ENCODE measurements at places on chromosomes 3 and 15.

DNA sequence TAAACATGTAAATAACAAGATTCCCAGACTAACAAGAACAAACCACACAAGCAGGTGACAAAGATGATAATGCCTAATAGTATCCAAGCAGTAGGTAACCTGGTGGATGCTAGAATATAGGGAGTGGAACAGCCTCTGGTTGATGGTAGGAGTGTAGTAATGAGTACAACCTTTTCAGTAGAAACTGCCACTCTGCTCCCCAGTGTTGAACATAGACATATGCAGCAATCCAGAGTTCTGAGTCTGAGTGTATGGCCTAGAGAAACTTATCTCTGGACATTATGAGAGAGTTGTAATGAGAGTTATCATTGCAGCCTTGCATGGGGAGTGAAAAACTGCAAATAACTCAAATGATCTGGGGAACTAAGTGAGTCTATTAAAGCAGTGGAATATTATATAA, 76.1 kb upstream of the ACAD9 start:
- no peak for DNase-seq

DNA sequence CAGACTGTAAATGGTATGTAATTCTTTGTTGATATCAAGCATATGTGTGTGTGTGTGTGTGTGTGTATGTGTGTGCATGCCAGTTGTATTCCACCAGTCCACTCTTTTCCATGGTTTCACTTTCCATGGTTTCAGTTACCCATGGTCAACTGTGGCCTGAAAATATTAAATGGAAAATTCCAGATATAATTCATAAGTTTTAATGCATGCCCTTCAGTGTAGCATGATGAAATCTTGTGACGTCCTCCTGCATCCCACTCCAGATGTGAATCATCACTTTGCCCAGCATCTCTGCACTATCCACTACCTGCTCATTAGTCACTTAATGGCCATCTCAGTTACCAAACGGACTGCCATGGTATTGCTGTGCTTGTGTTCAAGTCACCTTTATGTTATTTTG, 215.9 kb downstream of the GBE1 start:
- peak; percentile 43 for DNase-seq

GRCh38 chr15:34284937-34285336, 52.6 kb downstream of the SLC12A6 start:
- DNase-seq = no peak

GRCh38 chr3:9630550-9631139, 18.7 kb upstream of the MTMR14 start:
- no peak for DNase-seq

GRCh38 chr3:171258316-171258715, 201.9 kb downstream of the TNIK start:
- DNase-seq = peak; percentile 25

DNA sequence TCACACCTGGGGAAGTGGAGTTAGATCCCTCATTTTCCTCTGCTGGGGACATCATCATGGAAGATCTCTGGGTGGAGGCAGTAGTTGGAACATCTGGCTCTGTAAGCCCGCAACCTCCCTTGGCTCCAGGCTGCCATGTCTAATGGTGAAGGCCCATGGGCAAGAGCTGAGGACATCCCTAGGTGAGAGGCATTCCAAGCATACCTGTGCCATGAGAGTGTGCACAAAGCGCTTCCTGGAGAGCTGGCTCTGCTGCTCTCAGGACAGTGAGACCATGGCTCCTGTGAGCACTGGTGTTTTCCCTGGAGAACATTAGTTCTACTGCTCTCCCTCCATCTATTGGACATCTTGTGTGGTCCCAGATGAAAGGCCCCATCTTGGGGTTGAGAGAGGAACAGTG, 7.7 kb downstream of the MAPKAPK3 start:
- DNase-seq = peak; percentile 78

DNA sequence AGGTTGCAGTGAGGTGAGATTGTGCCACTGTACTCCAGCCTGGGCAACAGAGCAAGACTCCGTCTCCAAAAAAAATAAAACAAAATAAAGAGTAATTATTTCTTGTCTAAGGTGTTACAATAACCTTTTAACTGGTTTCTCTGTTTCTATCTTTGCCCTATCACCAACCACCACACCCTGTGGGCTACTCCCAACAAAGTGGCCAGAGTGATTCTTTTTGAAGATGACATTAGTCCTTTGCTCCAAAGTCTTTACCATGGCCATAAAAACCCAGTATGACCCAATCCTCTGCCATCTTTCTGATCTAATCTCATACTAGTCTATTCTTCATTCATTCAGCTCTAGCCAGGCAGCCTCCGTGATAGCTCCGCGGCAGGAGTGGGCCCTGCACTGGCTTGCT, 62.8 kb downstream of the RFX7 start:
- no peak for DNase-seq

- DNase-seq = peak; percentile 93
Measured at GRCh38 chr3:182668541-182668940, 124.8 kb upstream of the ATP11B start.

DNA sequence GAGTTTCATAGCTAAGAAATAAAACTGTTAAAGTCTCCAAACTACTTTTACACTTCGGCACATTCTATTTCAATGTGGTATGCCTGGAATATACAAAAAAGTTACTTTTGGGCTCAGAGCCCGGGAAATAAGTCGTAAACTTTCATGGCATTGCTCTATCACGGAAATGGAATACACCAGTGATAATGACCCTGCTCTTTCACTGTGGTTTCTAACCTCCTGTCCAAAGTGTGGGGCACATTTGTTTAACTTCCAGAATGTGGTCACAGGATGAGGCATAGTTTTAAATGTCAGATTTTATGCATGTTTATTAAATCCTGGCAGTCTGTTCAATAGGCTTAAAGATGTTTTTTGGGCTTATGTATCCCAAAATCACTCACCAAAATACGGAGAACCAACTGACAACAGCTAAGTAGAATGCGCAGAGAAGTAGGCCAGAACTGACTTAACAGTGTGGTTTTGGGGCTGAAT, 5.1 kb downstream of the CXCR6 start:
- no peak for DNase-seq

DNA sequence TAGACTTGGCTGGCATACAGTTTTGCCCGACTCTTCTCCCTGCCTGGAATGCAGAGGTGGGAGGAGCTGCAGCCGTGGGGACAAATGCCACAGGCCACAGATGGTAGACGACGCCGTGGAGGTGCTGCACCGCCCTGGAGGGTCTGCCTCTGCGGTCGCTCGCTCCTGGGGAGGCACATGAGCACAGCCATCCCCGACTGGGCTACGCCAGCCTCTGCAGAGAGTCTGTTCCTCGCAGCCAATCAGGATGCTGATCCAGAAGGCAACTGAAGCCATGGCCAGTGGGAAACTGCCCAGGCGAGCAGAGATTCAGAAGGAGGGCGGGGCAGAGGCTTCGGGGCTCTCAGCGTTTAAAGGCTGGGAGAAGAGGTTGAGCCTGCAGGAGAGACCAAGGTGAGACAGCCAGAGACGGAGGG, 11.9 kb upstream of the LRRC15 start:
- peak; percentile 6 for DNase-seq

- DNase-seq = no peak
Measured at GRCh38 chr3:39385456-39386090, 2.4 kb downstream of the SLC25A38 start.

DNA sequence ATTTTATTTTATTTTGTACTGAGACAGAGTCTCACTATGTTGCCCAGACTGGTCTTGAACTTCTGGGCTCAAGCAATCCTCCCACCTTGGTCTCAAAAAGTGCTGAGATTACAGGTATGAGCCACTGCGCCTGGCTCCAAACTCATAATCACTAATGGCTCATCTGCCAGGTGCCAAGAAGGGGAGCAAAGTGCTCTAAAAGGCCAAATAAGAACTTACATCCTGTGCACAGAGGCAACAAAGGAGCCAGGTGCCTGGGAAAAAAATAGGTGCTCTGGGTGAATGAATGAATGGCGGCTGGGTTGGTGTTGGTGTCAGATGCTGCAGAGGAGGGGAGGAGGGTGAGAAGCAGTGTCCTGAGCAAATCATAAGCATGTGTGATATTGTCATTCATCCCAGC, 25.9 kb upstream of the ADAMTS7 start:
- DNase-seq = no peak

- no peak for DNase-seq
Measured at GRCh38 chr3:155047672-155048071, 32.4 kb upstream of the MME start.

DNA sequence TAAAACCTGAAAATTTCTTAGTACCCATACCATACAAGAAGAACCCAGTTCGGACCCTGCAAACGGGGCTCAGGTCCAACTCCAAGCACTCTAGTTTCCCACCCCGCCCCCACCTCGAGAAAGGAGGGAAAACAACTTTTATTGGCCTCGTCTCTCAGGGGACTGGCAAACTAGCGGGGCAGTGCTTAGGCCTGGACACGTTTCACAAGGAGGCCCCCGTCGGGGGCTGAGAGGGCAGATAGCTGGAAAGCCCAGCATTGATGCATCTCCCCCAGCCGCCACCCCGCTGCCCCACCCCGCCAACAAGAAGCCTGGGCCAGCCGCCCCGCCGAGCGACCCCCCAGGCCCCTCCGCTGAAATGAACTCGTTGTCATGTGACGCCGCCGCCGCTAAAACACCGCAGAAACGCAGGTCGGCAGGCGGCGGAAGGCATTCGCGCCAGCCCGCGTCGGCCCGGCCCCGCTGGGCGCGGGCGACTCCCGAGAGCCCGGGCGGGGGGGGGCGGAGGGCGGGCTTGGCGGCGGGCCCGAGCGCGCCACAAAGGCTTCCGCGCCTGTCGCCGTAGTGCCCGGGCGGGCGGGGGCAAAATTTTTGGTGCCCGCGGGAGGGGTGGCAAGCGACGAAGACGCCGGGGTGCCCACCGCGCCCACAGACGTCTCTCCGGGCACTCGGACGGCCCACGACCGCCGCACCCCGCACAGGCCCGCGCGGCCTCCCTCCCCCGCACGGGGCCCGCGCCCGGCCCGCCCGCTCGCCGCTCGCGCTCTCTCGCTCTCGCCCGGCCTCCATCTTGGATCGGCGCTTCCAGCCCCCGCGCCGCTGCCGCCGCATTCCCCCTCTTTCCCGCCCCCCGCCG, 634 bp downstream of the STAG1 start:
- peak; percentile 22 for DNase-seq

DNA sequence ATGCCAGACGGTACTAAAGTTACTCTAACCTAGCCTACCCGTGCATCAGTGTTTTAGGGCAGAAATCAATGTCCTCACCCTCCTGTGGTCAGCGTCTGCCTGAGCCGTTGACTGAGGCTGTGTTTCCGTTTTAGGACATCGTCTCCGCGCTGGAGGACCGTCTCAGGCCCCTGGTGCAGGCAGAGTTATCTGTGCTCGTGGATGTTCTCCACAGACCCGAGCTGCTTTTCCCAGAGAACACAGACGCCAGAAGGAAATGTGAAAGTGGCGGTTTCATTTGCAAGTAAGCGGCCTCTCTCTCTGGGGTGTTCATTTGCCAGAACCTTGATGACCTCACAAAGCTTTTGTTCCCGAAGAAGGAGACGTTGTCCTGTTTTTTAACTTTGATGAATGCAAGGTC, 217.0 kb downstream of the ITPR1 start:
- DNase-seq = no peak

- DNase-seq = no peak
Measured at GRCh38 chr3:195038161-195038560, 232.8 kb downstream of the XXYLT1 start.

GRCh38 chr3:106341087-106341486, 472.3 kb upstream of the CBLB start:
- no peak for DNase-seq

- peak; percentile 21 for DNase-seq
Measured at GRCh38 chr3:66372681-66373350, 128.0 kb downstream of the LRIG1 start.

DNA sequence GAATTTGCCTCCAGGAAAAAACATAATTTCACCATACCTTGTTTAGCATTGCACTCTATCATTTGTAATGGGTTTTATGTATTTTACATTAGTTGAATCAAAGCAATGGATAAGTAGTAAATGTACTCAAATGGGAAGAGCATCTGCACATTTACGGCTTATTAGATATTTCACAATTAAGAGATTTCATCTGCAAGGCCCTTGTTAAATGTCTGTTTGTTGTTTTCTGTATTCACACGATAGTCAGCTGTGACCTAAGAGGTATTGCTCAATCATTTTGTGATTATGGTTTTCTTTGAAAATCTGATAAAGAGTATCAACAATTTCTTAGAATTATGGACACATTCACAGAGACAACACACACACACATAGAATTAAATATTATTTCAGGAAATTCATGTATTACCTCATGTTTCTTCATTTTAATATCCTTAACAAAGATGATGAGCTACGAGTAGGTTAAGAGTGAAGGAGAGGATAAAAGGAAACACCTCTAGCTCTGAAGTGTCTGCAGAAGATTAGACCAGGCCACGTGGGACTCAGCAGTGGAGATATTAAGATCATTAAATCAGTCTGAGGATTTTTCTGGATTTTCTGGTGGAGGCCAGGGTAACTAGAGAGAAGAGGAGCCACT, 121.9 kb upstream of the POU1F1 start:
- DNase-seq = no peak

- peak; percentile 94 for DNase-seq
Measured at GRCh38 chr3:129305592-129306091, 27.0 kb downstream of the HMCES start.

- no peak for DNase-seq
Measured at GRCh38 chr3:71961891-71962290, 176.9 kb upstream of the PROK2 start.

DNA sequence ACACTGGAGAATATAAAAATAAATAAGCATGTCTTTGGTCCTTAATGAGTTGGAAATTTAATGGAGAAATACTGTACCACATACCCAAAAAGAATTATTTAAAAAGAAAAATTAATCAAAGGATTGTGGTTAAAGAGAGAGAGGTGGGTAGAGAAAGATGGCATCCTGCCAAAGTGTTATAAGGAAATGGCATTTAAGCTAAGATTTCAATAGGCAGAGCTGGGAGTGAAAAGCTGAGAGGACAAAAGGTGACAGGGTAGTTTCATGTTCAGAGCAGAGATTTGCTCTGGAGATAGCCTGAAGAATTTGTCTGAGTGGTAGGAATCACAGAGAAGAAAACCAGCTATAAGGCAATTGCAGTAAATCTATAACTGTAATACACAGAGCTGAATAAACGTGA, 181.0 kb downstream of the SI start:
- DNase-seq = no peak

DNA sequence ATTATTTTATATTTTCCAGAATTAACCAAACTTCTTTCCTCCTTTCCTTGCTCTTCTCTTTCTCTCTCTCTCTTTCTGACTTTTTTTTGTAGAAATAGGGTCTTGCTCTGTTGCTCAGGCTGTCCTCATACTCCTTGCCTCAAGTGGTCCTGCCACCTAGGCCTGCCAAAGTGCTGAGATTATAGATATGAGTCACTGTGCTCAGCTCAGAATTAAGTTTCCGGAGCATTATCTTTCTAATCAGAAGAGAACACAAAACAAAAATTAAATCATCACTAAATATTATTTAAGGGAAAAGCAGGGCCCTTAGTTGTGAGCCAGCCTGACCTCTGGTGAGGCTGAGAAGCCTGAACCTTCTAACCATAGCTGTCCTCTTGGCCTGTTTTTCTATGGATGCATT, 168.2 kb downstream of the SOX2 start:
- peak; percentile 43 for DNase-seq

DNA sequence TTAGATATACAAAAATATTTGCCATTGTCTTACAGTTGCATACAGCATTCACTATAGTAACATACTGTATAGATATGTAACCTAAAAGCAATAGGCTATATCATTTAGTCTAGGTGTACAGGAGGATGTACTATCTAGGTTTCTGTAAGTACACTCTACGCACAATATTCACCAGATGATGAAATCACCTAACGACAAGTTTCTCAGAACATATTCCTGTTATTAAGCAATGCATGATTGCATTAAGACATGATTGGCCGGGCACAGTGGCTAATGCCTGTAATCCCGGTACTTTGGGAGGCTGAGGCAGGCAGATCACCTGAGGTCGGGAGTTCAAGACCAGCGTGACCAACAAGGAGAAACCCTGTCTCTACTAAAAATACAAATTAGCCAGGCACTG, 14.5 kb upstream of the PRKCI start:
- peak; percentile 12 for DNase-seq

All from bronchial epithelial cell (primary cell).